NCI-H1048 (cell line): ENCODE measurements at places on chromosomes 3 and 15.

DNA sequence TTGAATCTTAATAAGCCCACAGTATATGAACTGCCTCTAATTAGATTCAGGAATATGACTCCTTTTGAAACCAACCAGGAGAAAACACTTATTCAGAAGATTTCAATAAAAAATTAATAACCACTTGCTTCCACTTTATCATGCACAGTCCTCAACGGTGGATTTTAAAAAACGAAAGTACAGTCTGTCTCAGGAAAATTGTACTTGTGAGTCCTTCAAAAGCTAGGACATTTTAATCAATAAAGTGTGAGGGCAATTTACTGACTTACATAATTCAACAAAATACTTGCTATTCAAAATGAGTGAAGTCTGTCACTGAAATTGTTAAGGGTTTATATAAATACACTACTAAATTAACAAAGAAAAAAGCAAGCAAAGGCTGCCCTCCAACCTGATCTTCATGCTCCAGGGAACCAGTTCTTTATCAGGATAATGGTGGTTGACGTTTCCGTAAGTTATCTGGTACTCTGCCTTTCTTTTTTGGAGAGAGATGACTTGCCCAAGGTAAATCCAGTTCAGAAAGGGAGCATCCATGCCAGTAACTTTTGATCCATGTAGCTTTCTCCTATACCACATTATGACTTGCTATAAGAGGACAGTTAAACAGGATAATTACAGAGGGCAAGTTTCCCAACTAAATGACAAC, 17.0 kb downstream of the SUCLG2 start:
- DNase-seq = no peak

GRCh38 chr3:15635121-15635661, 33.6 kb downstream of the BTD start:
- DNase-seq = no peak

GRCh38 chr15:66042624-66043023, 173.3 kb downstream of the RAB11A start:
- no peak for DNase-seq

- DNase-seq = no peak
Measured at GRCh38 chr3:67154429-67154828, 156.3 kb downstream of the KBTBD8 start.

GRCh38 chr15:59991834-59992233, 12.3 kb upstream of the FOXB1 start:
- no peak for DNase-seq

DNA sequence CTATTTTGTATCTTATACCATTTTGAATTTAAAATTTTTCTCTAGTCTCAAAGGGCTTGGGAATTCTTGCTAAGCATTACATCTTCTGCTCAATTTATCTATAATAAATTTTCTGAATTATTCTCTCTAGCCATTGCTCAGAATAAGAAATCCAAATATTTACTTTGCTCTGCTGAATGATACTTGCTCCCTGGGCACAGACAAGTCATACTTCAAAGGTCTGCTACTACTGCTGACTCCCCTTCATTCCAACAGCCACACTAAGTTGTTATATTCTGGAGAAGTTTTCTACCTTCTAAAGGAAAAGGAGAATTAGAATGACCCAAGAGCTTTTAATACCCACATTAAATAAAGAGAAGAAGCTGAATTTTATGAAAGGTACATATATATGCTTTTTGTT, 460.3 kb upstream of the ZNF717 start:
- no peak for DNase-seq

- DNase-seq = no peak
Measured at GRCh38 chr3:137360531-137361201, 402.9 kb downstream of the IL20RB start.

DNA sequence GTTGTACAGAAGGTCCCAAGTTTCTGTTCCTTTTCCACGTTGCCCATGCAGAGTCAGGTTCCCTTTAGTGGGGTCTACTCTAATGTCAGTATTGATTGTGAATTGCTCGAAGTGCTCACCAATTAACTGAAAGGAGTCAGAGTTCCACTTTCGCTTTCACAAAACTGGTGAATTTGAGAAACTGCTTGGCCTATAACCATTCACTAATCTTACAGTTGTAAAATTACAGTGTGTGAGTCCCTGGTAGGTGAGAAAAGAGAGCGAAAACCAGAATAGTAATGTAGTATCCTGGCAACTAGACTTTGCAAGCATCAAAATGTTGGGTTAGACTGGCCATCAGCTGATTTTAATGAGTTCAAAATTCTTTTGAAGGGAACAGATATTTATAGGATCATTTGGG, 237.5 kb upstream of the CHRM5 start:
- DNase-seq = no peak

GRCh38 chr15:95874637-95875036, 455.9 kb upstream of the NR2F2 start:
- DNase-seq = no peak

- no peak for DNase-seq
Measured at GRCh38 chr3:159859424-159859823, 129.2 kb upstream of the IL12A start.

DNA sequence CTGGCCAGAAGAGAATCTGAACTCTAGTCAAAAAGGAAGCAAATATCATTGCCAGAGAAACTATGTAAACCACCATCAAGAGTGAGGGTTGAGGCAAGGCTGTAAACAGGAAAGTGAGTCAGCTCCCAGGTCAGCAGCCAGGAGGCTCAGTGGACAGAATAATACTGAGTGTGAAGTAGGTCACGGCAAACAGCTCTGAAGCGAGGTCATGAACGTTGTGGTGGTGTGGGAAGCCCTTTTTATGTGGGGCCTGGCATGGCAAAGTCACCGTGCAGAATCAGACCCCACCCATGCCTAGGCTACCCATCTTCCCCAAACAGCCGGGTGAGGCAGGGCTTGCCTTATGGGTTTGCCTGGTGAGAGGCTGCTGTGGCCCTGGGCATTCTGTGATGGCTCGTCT, 43.9 kb downstream of the THBS1 start:
- DNase-seq = no peak

- no peak for DNase-seq
Measured at GRCh38 chr3:134222835-134223234, 27.8 kb downstream of the RYK start.

DNA sequence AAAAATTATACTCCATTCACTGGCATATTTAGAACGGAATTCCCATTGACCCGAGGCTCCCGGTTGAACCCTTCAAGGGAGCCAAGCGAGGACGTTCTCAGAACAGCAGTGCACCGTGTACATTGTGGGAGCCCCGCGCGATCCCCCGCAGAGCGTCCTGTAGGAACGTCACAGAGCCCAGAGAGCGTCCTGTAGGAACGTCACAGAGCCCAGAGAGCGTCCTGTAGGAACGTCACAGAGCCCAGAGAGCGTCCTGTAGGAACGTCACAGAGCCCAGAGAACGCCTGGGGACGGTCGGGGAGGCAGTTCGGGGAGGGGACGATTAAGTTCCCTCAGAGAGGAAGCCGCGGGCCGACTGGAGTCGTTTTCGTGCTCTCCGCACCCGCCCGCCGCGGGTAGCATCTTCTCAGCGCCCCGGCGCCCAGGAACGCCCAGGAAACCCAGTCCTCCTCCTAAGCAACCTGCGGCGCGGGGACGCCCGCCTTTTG, 506 bp upstream of the ATP1B3 start:
- no peak for DNase-seq

GRCh38 chr15:34583399-34584329, at the start of gene GOLGA8B:
Gene GOLGA8B, minus strand, starts transcription at chr15:34583651. Its CDS starts 47,739 bp downstream, at chr15:34535912.
- DNase-seq = peak; percentile 22

GRCh38 chr15:66069751-66070150, 183.8 kb downstream of the MEGF11 start:
- no peak for DNase-seq

DNA sequence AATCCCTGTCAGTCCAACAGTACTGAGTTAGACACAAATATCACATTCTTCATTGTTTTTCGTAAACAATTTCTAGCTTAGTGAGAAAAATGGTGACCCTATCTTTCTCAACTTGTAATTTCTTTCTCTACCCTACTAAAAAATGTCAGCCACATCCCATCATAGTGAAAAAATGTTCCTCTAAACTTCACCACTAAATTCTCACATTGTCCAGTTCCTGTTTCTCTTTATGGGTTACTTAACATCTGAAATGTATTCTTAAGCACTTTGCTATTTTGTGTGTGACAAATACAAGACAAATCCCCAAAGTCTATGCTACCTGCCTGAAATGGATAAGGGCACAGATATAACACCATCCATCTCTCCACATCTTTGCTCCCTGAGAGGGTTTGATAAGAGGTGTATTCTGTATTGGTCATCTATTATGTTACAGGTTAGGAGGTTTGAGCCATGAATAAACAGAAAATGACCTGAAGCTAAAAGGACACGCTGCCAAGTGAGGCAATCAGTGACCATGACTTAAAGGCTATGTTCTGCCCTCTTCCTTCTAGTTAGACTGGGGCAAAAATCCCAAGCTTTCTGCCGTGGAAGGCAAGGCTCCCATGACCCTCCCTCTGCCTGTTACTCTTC, 118.2 kb downstream of the GADL1 start:
- no peak for DNase-seq

- no peak for DNase-seq
Measured at GRCh38 chr3:108122276-108122675, 31.4 kb upstream of the CD47 start.

- DNase-seq = no peak
Measured at GRCh38 chr3:72997421-72997961, 880 bp downstream of the PPP4R2 start.

GRCh38 chr3:46849686-46850467, 13.4 kb downstream of the MYL3 start:
- DNase-seq = no peak

GRCh38 chr3:194682189-194682693, 3.4 kb upstream of the FAM43A start:
- no peak for DNase-seq

DNA sequence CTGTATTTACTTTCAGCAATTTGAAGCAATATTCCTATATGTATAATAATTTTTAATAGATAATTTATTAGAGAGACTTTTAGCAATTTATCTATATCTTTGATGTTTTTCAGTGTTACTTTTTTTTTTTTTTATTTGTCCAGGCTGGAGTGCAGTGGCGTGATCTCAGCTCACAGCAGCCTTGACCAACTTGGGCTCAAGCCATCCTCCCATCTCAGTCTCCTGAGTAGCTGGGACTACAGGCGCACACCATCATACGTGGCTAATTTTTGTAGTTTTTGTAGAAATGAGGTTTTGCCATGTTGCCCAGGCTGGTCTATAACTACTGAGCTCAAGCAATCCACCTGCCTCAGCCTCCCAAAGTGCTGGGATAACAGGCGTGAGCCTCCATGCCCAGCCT, 25.3 kb upstream of the SLTM start:
- no peak for DNase-seq

DNA sequence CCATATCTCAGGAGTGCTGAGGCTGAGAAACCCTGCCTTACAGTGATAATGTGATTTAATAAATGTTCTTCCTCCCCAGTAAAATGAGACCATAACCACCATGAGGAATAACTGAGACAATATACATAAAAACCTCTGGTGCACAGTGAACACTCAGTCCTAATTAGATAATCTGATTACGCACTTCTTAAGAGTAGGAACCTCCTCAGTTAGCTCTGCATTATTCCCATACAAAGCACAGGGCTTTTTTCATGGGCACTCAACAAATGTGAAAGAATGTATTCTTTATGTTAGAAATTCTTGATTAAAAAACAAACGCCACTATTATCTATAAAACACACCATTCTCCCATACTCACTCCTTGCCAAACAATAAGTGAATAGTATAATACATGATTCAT, 97.0 kb downstream of the TNIK start:
- no peak for DNase-seq

DNA sequence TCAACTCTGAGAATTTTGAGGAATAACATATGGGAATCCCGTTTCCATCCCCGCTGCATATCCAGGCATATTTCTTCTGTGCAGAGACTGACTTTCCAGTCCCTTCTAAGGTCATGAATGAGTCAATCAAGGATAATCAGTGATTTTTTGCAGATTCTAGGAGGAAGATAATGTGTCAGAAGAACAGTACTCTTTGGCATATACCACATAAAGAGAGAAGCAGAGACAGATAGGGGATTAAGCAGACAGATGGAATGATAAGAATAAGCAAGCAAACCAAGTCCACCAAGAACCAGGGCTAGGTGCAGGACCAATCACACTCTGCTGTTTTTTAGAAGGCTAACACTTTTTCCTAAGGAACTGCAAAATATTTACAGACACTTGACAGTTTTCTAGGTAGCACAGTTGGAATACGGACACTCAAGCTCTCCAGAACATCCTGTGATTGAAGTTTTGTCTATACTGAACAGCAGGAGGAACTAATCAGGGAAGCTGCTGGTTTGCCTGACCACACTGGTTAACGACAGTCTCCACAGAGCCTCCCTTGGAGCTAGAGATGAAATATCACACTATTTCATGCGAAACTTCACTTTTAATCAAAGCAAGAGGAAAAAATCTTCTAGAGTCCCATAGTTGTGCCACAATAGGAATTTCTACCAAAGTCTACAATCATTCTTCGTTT, 450.0 kb upstream of the KCNMB2 start:
- DNase-seq = no peak

DNA sequence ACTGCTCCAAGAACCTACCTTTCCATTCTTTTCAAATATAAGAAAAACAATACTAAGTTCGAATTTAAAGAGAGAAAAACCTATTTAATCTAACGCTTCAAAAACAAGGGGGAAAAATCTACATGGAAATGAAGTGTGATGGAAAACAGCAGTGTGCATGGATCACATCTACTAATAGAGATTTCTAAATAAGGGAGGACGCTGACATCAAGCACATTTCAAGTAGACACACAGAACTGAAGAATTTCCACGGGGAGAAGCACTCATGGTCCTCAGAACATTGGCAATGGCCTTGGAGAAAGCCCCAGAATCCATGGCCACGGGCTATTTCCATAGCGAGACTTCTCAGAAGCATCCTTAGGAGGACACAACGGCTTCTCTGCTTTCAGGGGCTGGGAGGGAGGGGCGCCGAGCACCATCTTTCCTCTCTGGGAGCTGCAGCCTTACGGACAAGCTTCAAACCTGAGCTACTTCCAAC, 1.0 kb downstream of the TASOR start:
- DNase-seq = no peak

- no peak for DNase-seq
Measured at GRCh38 chr3:10992017-10992942, at the start of gene SLC6A1. Gene SLC6A1, plus strand, starts transcription at chr3:10992748. Its CDS starts 24,464 bp downstream, at chr3:11017212.

- no peak for DNase-seq
Measured at GRCh38 chr3:182967218-182968204, 12.8 kb downstream of the DCUN1D1 start.

DNA sequence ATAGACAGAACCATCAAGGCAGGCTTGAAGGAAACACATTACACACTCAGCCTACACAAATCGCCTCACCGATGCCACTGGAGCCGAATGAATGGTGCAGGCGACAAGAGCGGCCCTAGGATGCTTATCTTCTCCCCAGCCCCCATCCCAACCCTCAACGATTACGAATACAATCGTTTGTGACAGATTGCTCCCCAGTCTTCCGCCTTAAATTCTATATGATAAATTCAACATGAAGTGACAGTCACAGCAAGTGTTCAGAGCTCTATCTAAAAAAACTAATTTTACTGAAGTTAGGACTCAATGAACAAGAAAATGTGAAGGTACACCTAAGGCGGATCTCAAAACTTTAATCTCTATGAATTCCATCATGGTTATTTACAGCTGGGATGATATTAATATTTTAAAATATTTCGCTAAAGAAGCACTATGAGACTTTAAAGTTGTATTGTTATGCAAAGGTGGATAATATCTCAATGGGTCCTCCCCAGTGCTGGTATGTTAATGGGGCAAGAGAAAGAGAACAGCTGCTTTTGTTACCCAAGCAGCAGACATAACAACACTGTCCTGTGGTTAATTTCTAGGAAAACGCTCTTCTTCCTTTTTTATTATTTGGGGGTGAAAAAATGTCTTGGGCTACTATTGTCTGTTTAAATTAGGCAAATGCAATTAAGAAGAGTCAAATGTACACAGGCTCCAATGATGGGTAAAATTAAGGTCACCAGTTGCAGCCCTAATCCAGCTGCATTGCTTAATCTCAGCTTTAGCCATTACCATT, 147.6 kb upstream of the NR2F2 start:
- no peak for DNase-seq
